Iris pigment epithelial cell (primary cell): ENCODE measurements at places on chromosomes 7 and 10.

DNA sequence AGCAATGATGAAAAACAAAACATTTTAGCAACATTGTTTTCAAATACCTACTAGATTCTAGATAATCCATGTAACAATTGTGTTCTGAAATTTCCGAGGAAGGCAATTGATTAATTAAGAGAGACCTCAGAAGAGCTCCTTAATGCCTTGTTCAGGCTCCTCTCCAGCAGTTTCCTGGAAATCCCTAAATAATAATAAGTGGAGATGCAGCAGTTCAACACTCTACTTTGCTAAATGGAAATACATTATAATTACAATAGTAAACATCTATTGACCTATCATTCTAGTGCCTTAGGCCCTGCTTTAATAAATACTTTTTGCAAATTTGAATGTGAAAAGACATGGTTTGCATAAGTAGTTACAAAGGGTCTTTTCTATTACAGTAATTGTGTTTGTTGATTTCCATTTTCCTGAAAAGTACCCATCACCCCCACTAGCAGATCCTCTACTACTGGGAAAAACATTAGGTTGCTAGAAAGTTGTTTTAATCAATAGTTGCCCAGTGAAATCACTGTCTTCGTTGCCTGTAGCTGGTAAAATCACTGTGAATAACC is 186.6 kb upstream of the STK17A start:
- no peak for DNase-seq

- DNase-seq: no peak
These were observed 110.9 kb downstream of the ADCY1 start for GRCh38 chr7:45684910-45685618.

GRCh38 chr10:131961777-131962662 is 19.7 kb downstream of the BNIP3 start:
- no peak for DNase-seq

DNA sequence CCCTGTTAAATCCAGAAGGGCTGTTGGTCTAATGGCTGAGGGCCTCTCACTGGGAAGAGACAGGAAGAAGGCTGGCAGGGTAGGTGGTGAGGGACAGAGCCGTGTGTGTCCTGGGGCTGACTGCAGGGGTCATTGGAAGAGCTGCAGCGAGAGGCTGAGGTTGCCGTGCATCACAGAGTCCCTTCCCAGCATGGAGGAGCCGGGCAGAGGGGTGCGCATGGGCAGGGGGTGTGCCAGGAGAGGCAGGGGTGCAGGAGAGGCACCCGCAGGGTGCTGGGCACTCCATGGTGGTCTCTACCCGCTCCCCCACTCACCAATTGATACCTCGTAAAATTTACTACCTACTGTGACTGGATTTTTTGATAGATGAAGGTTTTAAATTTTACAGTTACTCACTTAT is 124.3 kb downstream of the ACTR3B start:
- no peak for DNase-seq

GRCh38 chr7:141624763-141625162 is 73.6 kb downstream of the AGK start:
- no peak for DNase-seq
